ENCODE measurements at places on chromosomes 5 and 9.

DNA sequence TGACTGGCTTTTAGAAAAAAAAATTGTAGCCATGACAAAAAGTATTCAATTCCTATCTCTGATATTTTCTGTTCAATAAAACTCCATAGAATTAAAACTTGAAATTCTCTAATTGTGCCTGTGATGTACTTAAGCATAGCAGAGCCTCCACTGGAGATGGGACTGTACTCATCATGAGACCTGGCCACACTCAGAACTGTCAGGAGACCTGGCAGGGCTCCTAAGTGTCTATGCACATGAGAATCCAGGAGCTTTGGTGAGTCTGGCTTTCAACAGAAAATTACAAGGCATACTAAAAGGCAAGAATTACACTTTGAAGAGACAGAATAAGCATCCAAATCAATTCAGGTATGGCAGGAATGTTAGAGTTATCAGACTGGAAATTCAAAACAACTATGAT is 26.7 kb upstream of the ERCC6L2 start:
- DNase-seq, result no peak

DNA sequence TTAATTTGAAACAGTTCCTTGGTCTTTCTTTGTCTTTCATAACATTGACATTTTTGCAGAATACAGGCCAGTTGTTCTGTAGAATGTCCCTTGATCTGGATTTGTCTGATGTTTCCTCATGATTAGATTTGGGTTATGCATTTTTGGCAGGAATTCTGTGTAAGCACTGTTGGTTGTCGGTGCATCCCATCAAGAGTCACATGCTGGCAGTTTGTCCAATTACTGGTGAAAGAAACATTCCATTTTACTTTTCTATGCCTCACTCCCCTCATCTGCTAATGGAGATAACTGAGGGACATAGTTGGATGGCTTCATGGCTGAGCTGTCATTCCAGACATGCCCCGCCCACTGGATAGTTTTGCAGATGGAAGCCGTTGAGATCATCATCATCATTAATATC is 7.6 kb upstream of the ZNF618 start:
- no peak for DNase-seq

GRCh38 chr5:34535944-34536623 is 120.0 kb upstream of the RAI14 start:
- DNase-seq, result no peak

GRCh38 chr9:116100711-116101121 is 52.9 kb upstream of the PAPPA start:
- no peak for DNase-seq

- no peak for DNase-seq
Measured at GRCh38 chr9:21788752-21789151, 13.7 kb upstream of the MTAP start.

DNA sequence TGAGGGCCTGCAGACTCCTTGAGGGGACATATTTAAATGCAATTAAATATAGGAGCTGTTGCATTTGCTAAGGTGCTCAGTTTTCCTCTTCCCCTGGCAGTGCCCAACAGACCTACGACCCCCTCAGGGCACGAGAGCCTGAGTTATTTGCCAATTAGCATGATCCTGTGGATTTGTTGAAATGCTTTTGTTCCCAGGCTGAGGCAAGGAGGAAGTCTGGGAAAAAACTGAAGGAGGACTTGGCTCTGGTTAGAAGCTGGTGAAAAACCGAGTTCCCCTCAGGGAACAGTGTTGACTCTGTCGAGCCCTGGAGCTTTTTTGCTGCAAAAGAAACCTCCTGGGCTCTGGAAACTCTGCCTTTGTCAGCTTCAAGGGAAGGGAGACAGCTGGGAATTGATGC is 103.6 kb upstream of the SHB start:
- DNase-seq, result no peak

- DNase-seq, result no peak
Measured at GRCh38 chr5:173329491-173330337, 1.5 kb upstream of the STC2 start.

DNA sequence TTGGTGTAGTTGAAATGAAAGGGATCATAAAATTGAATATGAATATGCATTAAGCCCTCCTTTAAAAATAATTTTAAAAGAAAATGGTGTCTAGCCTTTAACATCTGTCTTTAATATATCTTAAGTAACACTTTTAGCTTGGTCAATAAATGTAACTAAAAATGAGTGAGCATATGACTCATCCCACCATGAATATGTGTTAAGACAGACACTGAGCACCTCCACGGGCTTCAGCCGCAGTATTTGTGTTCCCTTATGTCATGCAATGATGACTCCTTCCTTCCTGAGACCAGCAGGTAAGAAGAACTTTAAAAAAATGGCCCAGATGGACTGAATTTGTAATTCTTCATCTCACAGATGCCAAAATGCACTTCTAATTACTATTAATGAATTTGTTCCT is 563.2 kb downstream of the NR2F1-AS1 start:
- DNase-seq, result no peak

DNA sequence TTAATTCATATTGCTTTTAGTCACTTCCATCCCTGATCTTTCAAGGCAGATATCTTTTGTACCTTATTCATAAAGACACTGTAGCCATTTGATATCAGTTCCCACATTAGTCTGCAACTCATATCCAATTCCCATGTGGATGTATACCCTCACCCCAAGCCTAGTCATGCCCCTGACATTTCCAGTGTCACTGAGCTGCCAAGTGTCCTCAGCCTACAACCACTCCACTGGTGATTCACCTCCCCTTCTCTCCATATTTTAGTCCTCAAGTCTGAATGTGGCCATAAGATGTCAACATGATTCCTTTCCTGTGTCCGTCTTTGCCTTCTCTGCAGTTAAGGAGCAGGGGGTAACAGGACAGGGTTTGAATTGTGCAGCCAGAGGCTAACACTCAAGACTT is 346.9 kb downstream of the RAB3C start:
- no peak for DNase-seq

DNA sequence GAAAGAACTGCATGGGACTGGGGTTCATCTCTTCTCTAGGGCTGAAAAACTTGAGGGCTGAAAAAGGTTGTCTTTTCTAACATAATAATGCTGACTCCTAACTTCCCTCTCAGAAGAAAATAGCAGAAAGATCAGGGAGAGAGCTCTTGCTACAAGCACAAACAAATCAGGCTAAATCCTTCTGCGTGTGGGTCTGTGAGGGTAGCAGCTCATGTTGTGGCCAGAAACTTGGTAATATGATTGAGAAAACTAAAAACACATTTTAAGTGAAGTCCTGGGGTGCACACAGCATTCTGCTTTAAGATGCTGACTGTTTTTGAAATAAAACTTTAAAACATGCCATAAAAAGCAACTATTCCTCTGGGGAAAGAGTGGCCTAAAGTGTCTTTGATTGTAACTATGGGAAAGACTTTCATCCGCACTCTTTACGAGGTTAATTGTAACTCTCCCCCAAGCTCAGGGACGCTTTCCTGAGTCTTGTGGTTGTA is 56.7 kb downstream of the SAXO1 start:
- DNase-seq, result no peak

DNA sequence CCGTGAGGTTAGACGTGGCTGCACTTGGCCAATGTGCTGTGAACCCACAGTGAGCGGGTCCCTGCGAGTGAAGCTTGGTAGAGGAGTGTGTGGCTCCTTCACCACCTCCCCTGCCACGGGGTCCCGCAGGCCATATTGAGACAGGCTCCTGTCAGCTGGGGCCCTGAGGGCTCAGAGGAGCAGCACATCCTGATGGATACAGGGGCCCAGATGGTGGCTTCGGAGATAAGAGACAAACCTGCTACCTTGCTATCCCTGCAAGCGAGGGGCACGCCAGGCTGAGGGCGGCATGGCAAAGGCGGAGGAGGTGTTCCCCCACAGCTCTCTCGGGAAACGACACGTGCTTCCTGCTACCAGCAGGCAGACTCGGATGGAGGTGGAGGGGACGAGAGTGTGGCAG is 33.1 kb downstream of the SLC6A3 start:
- DNase-seq, result no peak

DNA sequence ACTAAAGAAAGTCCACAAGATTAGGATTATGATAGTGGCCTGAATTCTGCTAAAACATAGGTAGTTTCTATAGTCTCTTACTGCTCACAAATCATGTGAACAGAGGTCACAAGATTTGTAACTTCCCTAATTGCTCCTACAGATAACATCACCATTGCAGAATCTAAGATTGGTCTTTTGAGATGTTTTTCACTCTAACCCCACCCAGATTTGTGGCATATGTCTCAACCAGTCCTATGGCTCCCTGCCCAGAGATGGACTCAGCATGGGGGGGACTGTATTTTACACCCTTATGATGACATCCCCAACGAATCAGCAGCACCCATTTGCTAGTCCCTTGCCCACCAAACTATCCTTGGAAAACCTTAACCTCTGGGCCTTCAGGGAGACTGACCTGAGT is 1046.2 kb downstream of the CDH12 start:
- DNase-seq, result no peak

- DNase-seq, result no peak
Measured at GRCh38 chr9:33291031-33291397, 698 bp downstream of the NFX1 start.

- DNase-seq, result no peak
Measured at GRCh38 chr5:107393851-107394250, 276.9 kb downstream of the EFNA5 start.

GRCh38 chr5:148542812-148543211 is 111.5 kb downstream of the HTR4 start:
- no peak for DNase-seq

DNA sequence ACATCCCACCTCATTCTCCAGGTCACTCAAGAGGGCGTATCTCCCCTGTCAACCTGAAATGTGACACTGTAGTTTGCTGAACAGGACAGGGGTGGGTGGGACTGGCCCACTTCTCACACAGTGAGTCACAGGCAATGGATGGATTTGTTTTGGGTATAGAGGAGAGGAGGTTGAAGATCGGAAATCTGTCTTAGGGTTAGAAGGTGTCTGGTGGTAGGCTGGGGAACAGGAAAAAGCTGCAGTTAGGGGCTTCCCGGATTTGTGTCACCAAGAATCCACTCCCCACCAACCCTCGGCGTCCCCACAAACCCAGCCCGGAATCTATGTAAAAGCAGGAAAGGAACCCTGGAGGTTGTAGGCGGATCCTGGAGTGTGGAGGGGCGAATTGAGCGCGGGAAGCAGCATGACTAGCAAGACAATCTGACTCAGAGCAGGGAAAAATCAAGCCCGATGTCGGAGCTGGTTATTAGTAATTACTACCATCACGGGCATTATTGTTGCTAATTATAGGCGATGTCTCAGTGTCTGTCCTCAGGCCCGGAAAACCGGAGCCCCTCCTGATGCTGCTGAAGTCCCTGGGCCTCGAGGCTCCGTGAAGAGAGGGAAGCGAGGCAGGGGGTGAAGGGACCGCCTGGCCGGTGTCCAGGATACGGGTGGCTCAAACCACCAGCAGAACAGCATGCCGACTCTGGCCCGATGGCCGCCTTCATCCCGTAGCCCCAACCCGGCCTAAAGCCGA is 1.7 kb upstream of the IRX1 start:
- no peak for DNase-seq

GRCh38 chr5:4204276-4205141 is 608.9 kb downstream of the IRX1 start:
- DNase-seq, result no peak

- DNase-seq, result no peak
Measured at GRCh38 chr9:36011379-36011778, 25.3 kb upstream of the RECK start.

- DNase-seq, result no peak
Measured at GRCh38 chr5:61766141-61766540, 434.1 kb downstream of the ZSWIM6 start.

GRCh38 chr9:7516376-7516775 is 283.2 kb downstream of the DMAC1 start:
- DNase-seq, result no peak

- DNase-seq, result no peak
Measured at GRCh38 chr5:130385656-130386055, 481.4 kb downstream of the CHSY3 start.
